ENCODE measurements at places on chromosomes 7 and 10.

DNA sequence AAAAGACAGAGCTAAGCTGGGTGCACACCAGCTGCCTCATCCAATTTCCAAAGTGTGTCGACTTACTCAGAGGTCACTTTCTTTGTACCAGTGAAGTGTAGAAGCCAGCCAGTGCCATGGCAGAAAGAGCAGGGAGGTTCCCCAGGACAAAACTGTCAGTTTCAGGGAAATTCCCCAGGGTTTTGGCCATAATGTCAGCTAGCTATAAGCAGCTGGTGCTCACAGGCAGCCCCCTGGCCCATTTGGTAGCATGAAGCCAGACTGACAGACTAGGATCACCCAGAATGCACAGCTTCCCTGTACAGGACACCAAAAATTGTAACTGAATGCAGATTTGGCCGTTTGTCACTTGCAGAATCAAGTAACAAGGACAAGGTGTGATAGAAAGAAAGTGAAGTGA lies 28.6 kb downstream of the MRPL32 start:
- DNase-seq, result no peak

- peak; percentile 22 for DNase-seq
Measured at GRCh38 chr10:1187151-1187854, 131.1 kb downstream of the WDR37 start.

DNA sequence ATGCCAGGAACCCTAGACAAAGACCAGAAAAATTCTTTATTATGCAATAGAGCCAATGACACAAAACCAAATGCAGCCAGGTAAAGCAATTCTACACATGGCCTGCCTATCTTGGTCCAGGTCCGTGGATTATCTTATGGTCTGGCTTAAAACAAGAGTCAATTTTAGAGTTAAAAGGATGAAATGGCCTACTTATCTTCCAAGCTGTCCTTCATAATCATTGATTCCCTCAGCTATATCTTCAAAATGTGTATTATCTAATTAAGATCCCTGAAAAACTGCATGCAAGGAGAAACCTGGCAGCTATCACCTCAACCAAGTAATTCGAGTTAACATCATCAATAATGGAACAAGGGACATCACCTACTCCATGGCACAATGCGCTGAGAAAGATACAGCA lies 479.4 kb upstream of the NRP1 start:
- no peak for DNase-seq

GRCh38 chr10:47269294-47269693 lies 30.7 kb upstream of the GDF10 start:
- no peak for DNase-seq

GRCh38 chr10:73601486-73601921 lies 10.4 kb upstream of the USP54 start:
- DNase-seq, result no peak

DNA sequence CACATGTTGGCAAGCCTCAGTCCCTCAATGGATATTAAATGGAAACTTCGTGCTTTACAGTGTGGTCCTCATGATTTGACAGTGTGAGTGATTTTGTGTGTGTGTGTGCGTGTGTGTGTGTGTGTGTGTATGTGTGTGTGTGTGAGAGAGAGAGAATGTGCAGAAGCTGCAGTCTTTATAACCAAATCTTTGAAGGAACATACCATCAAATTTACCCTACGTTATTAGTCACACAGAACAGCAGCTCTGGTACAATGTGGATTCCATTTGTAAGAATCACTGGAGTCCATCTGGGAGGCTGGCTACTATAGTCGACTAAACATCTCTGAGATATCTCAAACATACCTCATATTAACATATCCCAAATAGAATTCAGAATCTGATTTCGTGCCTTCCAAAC lies 928.0 kb upstream of the POT1 start:
- no peak for DNase-seq

DNA sequence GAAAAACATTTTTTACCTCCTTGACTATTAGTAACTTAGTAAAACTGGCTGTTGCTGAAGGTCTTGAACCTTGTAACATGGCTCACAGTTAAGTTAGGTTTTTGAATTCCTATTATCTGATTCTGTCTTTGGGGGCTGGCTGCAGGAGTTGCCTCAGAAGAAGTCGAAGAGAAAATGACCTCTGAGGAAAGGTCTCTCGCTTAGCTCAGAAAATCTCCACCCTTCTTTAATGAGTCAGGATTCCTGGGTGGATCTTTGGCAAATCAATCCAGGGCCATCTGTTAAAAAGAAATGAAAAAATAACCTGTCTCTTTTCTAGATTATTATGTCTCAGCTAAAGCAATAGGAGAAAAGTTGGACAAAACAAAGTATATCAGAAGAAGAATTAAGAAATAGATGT lies 267.8 kb upstream of the SEMA3C start:
- DNase-seq, result no peak

Data from CD4-positive, alpha-beta T cell (primary cell).